ENCODE measurements at places on chromosomes 7 and 10. TPM values are rescaled to one million over a fixed set of nuclear protein-coding genes. Genes with fewer than 3 reads are reported as not detected.

- no peak for DNase-seq
Measured at GRCh38 chr7:88020953-88021665, 87.1 kb downstream of the ADAM22 start.

DNA sequence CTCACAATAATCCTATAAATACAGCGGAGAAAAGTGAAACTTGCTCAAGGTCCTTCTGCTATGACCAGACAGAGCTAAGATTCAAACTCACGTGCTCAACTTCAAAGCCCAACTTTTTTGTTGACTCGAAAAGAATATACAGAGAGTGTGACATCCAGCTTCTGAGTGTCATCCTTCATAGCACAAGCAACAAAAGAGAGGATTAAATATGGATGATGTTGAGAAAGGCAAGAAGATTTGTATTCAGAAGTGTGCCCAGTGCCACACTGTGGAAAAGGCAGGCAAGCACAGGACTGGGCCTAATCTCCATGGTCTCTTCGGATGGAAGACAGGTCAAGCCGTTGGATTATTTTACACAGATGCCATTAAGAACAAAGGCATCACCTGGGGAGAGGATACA, 2.1 kb upstream of the FAM3C start:
- no peak for DNase-seq

DNA sequence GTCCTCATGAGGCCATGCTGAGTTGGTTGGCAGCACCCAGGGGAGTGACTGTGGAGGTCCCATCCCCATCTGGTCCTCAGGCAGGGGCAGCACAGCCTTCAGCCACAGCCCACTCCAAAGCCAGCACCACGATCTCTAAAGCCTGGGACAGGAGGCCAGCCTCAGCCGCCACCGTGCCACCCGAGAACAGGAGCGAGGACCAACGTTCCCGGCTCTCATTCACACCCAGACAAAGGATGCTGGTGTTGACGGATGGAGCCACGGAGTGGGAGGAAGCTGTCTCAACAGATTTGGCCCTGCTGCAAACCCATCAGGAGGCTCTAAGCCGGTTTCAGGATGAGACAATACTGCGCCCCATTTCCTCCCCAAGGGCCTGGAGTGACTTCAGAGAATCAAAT, 42.7 kb upstream of the PPP2R2D start:
- no peak for DNase-seq

DNA sequence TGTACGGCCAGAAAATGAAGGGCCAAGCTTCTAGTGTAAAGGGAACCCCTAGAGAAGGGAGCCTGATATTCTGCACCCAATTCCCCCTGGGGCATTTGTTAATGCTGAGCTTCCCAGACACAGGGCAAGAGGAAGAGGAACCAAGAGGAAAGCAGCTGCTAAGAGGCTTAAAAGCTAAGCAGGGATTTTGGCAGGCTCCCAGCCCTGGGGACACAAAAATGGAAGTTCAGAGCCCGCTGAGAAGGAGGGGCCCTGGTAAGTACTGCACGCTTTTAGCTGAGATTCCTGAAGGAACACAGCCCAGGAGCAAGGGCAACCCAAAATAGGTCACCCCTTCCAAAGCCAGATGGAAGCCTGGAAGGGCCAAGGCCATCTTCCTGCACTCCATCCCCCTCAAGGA, 387.3 kb upstream of the MGMT start:
- DNase-seq = no peak

TMUB1 gene
- total RNA-seq = 43.3 TPM

GRCh38 chr10:44576702-44577191, 191.8 kb upstream of the CXCL12 start:
- peak; percentile 50 for DNase-seq

DNA sequence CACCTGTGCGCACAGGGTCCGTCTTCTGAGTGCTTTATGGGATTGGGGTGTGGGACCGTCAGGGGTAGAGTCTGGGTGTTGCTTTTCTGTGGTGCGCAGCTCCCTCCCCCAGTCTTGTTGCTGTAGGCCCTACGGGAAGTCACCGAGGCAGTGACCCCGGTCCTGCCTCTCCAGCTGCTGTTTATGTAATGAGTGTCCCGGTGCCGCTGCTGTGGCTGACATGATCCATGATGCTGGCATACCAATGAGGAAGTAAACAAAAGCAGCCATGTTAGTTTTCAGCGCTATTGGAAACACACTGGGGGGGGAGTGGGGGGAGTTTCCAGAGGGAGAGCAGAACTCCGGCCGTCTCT, 1.1 kb downstream of the TRIM8 start:
- DNase-seq = no peak

- DNase-seq = no peak
Measured at GRCh38 chr10:98265403-98266378, 2.3 kb downstream of the LOXL4 start.

- no peak for DNase-seq
Measured at GRCh38 chr7:131957338-131958020, 401.1 kb upstream of the PODXL start.

GRCh38 chr7:158454631-158455030, 133.0 kb downstream of the PTPRN2 start:
- DNase-seq = no peak

DNA sequence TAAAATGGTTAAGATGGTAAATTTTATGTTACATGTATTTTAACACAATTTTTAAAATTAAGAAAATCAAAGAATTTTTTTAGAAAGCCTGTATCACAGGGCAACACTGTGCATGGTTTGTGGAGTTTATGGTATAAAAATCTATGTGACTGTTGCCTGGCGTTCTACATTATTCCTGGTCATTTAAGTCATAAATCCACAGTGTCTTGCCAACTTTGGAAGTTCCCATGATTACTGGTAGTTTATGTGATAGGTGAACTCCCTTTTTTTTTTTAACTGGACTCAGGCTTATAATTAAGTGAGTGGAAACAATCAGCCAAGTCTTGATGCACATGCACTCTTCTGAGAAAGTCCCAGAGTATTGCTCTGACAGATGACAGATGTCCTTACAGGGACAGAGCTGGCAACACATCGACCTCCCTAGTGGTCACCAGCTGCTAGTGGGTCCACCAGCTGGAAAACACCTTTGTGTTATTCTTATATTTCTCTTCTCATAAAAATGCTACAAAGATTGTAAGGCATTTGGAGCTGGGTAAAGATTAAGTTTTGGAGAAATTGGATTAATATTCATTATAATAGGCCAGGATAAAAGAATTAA, 8.8 kb upstream of the STN1 start:
- no peak for DNase-seq

DNA sequence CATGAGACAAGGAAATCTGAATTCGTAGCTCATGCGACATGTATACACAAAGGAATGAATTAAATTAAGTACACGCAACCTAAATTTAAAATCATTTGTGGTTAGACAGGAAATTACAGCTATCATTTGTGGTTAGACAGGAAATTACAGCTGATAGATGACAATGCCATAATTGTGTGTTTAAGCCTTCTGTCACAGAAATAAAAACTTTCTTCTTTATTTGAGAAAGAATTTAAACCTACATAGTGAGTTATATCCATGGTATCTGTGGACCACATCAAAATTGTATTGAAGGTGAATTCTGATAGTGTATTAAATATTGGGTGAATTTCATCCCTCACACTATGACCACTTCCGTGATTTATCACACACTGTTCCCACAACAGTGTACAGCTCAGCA, 362.9 kb downstream of the MAGI2 start:
- DNase-seq = peak; percentile 20

PNLIPRP2 gene
- total RNA-seq = not detected

IFIT2 gene
- total RNA-seq = 7.0 TPM

PAOX gene
- total RNA-seq = 5.8 TPM

DNA sequence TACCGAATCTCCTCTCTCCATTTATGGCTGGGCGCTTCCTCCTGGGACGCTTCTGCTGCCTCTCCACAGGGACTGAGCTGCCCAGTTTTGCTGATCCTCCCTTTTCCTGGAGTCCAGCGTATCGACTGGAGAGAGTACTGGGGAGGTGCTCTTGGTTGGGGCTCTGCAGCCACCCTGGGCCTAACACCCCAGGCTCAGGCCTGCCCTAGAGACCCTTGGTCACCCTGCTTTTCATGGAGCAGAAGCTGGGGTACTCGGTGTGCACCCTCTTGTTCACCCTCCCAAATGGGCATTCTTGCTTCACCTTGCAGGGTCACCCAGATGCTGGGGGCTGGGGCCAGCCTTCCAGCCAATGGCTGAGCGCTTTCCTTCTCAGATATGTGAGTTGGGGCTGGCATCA, 88.8 kb upstream of the RET start:
- DNase-seq = no peak

GRCh38 chr7:82701949-82702348, 258.4 kb upstream of the CACNA2D1 start:
- peak; percentile 58 for DNase-seq

RAB11FIP2 gene
- 16.4 TPM for total RNA-seq

AZGP1 gene
- not detected for total RNA-seq

DNA sequence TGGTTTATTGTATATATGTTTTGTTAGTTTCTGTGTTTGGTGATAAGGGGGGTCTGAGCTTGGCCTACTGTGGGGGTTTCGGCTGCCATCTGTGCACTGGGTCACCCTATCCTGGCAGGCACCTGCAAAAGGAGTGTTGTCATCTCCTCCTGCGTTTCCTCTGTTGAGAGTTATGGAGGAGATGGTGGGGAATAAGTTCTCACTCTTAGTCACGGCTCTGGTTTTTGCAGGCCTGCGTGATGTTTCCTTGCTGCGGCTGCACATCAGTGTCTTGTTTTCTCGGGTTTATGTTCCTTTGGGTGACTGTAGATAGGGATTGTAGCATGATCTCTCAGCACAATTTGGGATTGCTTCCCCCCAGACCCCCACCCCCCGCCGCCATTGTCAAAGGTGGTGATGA, 36.8 kb downstream of the CCM2 start:
- no peak for DNase-seq

GRCh38 chr7:86248977-86249376, 394.7 kb upstream of the GRM3 start:
- no peak for DNase-seq

- DNase-seq = peak; percentile 47
Measured at GRCh38 chr10:100469756-100470155, 6.9 kb downstream of the WNT8B start.

DNA sequence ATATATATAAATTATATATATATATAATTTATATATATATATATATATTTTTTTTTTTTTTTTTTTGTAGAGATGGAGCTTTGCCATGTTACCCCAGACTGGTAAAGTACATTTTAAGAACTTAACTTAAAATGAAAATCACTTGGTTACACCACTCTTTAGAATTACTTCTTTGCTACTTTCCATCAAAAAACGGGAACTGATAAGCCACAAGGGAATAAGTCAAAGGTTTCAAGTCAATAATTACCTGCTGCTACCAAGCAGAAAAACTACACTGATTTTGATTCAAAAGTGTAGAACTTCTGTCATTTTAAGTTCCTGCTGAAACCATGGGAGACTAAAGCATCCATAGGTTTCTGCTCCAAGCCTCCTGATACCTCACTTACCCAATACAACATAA, 12.2 kb downstream of the PPA1 start:
- DNase-seq = no peak

DNA sequence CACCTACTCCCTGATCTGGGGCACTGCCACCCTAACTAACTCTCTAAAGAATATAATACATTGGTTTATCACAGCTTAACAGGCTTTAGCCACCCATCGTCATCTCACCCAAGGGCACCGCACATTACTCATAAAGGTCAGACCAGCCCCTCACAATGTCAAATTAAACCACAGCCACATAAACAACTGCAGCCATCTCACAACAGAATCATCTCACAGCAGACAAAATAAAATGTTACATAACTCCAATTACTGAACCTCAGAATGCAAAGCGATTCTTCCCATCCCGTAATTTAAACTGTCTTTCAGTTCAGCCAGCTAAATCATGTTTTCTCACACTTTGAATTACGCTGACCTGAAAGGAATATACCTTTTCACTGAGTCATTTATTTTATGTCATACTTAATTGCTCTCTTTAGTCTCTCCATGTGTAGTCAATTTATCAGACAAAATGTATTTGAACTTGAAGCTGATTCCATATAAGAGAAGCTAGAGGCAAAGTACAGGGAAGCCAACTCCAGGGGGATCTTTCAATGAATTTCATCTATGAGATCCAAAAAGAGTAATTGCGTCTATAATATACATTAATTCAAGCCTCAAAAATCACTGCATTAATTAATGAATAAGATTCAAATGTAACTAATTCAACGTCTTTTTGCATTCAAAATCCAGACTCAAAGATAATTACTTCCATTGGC, 96.9 kb upstream of the NEBL start:
- DNase-seq = peak; percentile 9

GRCh38 chr7:116984917-116985316, 31.6 kb downstream of the ST7 start:
- DNase-seq = peak; percentile 52

GRCh38 chr7:51295440-51296245, 21.0 kb downstream of the COBL start:
- DNase-seq = no peak

Data from GM23248 (cell line).